ENCODE measurements at places on chromosomes 5 and 9.

- no peak for DNase-seq
These were observed 73.6 kb downstream of the FAM114A2 start for GRCh38 chr5:153964880-153965645.

DNA sequence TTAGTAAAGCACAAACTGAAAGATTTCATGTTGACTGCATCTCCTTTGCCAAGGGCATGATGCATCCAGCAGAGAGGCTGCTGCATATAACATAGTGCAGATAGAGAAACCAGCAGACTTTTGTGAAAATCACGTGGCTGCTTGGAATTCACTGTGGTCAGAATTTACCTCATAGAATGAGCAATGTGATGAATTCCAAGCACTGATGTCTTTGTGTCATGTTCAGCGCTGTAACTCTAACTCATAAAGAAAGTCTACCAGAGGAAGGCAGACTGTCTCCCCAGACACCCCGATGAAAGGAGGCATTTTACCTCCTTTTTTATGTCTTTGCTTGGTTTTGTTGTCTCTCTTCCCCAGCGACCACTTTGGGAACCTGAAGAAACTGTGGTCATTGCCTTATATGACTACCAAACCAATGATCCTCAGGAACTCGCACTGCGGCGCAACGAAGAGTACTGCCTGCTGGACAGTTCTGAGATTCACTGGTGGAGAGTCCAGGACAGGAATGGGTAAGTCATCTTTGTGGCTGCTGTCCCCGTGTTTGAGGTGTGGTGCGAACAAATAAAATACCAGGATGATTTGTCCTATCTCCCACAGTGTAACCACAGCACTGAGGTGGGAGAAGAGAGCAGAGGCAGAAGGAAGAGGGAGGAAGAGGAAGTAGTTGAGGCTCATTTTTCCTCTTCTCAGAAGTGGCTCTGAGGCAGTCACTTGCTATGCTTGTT lies 42.0 kb downstream of the ITK start:
- no peak for DNase-seq

GRCh38 chr5:23494558-23494957 lies 12.9 kb upstream of the PRDM9 start:
- no peak for DNase-seq

DNA sequence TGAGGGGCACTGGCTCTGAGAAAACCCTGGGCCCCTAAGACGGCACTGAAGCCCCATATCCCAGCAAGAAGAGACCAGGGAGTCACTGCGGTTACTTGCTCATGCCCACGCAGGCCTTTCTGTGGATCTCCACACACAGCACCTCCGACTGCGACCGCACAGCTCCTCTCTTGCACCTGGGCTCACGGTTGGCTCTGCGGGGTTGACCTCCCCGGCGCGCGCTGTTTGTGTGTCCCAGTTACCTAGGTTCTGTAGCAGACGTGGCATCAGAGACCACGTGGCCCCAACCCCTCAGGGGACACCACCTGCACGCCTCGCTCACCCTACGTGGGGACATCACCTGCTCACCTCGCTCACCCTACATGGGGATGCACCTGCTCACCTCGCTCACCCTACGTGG lies 12.7 kb downstream of the LPCAT1 start:
- peak; percentile 66 for DNase-seq

- no peak for DNase-seq
These were observed 119.3 kb downstream of the COL5A1 start for GRCh38 chr9:134760750-134761420.

GRCh38 chr5:166379517-166379916 lies 1911.9 kb upstream of the WWC1 start:
- no peak for DNase-seq

DNA sequence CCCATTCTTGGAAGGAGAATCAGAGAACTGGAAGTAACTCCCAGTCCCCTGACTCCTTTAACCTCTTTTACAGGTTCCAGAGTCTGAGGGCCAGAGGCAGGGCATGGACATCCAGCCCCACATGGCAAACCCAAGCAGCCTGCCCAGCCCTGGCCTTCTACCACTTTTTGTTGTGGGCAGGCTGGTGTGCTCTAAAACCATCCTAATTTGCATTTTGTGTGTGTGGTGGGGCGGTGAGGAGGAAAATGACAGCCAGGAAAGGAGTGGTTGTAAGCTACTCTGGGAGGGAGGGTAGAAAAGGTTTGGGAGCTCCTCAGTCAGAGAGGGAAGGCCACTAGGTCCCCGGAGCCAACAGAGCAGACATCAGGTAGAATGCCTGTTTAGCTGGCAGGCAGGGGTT lies 90.6 kb downstream of the PSD2 start:
- DNase-seq: no peak

DNA sequence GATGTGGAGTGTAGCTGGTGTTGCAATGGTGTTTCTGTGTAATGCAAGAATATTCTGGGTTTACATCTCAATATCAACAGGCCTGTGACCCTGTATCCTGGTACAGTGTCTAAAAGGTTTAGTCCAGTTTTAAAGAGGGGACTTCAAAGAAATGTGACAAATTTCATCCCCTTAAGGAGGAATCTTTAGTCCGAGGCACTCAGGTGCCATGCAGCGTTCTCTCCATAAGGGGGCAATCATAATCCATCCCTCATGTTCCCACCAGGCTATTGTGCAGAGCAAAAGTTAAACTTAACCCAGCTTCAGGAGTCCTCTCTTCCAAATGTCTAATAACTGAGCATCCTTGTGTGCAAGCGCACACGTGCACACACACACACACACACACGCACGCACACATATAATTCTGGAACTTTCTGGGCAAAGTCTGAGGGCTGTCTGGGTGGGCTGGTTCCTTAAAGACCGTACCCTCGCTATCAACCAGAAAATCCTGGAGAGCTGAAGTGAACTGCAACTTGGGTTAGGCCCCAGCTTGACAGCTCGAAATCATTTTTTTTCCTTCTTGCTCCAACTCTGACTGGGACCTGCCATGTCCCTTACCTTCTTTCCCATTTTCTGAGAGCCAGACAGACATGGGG lies 46.0 kb downstream of the CRB2 start:
- no peak for DNase-seq

- DNase-seq: no peak
These were observed 166.0 kb downstream of the ADAMTSL1 start for GRCh38 chr9:18639911-18640310.

- no peak for DNase-seq
These were observed 146.1 kb upstream of the RAI14 start for GRCh38 chr5:34510002-34510401.

DNA sequence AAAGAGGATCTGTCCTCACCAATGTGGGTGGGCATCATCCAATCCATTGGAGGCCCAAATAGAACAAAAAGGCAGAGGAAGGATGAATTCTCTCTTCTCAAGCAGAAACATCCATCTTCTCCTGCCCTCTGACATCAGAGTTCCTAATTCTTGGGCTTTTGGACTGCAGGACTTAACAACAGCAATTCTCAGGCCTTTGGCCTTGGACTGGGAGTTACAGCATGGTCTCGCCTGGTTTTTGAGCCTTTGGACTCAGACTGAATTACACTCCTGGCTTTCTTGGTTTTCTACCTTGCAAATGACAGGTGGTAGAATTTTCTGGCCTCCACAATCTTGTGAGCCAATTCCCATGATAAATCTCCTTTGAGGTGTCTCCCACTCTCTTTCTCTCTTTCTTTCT lies 60.5 kb upstream of the CD180 start:
- DNase-seq: no peak

- DNase-seq: no peak
These were observed 33.4 kb downstream of the DDX4 start for GRCh38 chr5:55771175-55771655.

GRCh38 chr9:37407468-37407867 lies 15.0 kb upstream of the GRHPR start:
- no peak for DNase-seq

- DNase-seq: no peak
These were observed 249.6 kb upstream of the EDIL3 start for GRCh38 chr5:84634256-84634655.

GRCh38 chr9:76412638-76413037 lies 18.4 kb upstream of the RFK start:
- DNase-seq: no peak

DNA sequence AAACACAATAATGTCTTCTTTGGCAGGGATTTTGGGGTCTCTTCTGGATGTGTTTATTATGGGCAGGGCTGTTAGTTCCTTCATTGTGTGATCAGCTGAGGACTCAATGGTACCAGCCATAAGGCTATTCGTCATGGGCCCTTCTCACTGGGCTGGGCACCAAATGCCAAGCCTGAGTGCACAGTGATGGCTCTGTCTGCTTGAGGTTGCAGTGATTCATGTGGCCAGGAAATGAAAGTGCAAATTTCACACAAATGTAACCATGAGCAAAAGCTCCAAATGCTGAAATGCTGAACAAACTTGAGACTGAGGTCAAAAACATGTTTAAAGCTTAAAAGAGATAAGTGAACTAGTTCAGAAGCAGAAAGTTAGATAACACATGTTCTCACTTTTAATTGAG lies 191.0 kb downstream of the TARS1 start:
- DNase-seq: no peak

DNA sequence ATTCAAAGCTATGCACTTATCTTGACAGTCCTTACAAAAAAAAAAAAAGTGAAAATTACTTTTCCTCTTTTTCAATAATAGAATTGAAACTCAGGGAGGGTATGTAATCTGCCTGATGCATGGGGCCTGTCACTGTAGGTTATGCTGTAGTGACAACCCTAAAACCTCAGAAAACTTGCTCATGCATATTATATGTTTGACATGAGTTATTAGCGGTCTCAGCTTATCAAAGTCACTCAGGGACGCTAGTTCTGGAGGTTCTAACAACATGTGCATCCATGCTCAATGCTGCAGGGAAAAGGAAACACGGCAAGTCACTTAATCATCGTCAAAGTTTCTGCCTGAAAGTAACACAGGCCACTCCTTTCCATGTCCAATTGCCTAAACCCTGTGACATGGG lies 78.4 kb upstream of the TMEM252 start:
- no peak for DNase-seq
